Thymus (tissue), 14 donors: ENCODE measurements at places on chromosomes 7 and 10.
A peak's percentile ranks its signal among the peaks of the same experiment; 100 is the strongest.

GRCh38 chr10:132538790-132539421 lies 1.3 kb downstream of the INPP5A start:
- H3K27me3 ChIP-seq = no peaks in the 10 kb centered on the region
- DNase-seq = no peak
- peak overlapping the region; percentile 68 for H3K27ac ChIP-seq
- H3K36me3 ChIP-seq = peaks cover 2% of the 10 kb centered on the region
- peak overlapping the region; percentile 71 for H3K4me3 ChIP-seq

- H3K27me3 ChIP-seq = no peaks in the 10 kb centered on the region
- no peaks in the 10 kb centered on the region for H3K36me3 ChIP-seq
- no peak overlapping the region for H3K4me3 ChIP-seq
- DNase-seq = no peak
- peaks cover 4% of the 10 kb centered on the region for H3K4me1 ChIP-seq
- no peak overlapping the region for H3K27ac ChIP-seq
These were observed 2.5 kb upstream of the HNRNPF start for GRCh38 chr10:43411536-43411935.

GRCh38 chr10:37588299-37588698 lies 269.1 kb downstream of the ZNF248 start:
- no peak overlapping the region for H3K27ac ChIP-seq
- no peaks in the 10 kb centered on the region for H3K36me3 ChIP-seq
- DNase-seq = no peak
- H3K27me3 ChIP-seq = no peaks in the 10 kb centered on the region

DNA sequence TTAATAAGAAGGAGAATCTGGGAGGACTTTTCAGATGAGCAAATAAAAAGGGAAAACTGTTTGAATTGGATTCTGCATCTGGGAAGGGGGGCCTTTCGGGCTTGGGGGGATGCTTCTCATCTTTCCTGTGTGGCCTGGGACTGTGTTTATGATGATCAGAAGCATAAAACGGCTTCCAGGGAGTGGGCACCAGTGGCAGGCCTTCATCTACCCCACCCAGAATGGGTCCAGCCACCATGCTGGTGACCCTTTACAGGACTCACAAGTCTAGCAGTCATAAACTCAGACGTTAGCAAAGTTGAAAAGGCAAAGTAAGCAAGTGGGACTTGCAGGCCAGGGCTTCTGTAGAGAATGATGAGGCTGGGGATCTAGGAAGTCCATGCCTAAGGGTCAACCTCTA lies 198.3 kb upstream of the ZMIZ1 start:
- no peak overlapping the region for H3K4me3 ChIP-seq
- no peaks in the 10 kb centered on the region for H3K36me3 ChIP-seq
- H3K27me3 ChIP-seq = peaks cover 13% of the 10 kb centered on the region

DNA sequence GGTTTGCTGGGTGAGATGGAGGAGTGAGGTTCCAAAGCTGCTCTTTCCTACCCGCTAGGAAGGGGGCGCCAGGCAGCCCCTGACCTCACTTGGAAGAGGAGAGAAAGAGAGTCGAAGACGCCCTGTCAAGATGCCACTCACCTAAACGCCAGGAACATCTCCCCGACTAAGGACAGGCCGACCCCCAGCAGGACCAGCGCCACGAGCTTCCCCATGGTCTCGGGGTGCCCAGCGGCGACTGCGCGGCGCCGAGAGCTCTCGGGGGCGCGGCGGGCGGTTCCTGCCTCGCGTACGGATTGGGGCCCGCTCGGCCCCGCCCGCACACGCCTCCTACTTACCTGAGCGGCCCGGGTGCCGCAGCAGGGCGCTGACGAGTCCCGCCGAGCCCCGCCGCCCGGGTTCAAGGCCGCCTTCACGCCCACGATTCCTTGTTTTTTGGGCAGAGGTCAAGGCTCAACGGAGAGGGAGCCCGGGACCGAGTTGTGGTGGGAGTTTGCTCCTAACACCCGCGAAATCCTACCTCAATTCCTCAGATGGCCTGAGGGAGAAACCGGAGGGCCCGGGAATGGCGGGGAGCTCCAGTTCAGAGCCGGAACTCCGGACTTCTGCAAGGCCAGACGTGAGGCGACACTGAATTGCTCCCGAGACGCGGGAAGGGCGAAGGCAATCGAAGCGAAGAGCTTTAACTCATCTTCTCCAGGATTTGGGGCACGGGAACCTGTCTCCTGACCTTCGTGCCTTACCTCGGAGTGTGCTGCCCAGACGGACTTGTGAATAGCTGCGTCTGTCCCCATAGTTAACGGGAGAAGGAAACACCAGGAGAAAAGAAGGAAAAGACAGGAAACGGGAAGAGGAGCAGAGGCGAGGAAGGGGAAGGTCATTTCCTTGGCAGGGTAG lies at the start of gene PON3:
PON3 (minus strand) TSS at position 240 of the 897 bp plus-strand sequence; CDS start at position 215, 25 bp downstream.
- peak within 1 kb of the TSS; percentile 54 for H3K4me3 ChIP-seq
- H3K27me3 ChIP-seq = no peaks in the 10 kb centered on the region

GRCh38 chr7:92400013-92400412 lies 47.3 kb upstream of the GATAD1 start:
- H3K4me1 ChIP-seq = peaks cover 11% of the 10 kb centered on the region
- H3K27me3 ChIP-seq = no peaks in the 10 kb centered on the region
- no peak overlapping the region for H3K27ac ChIP-seq

- peak overlapping the region; percentile 88 for H3K27ac ChIP-seq
- no peak overlapping the region for H3K4me3 ChIP-seq
- DNase-seq = peak; percentile 71
These were observed 65.1 kb upstream of the MPP7 start for GRCh38 chr10:28367929-28368484.

DNA sequence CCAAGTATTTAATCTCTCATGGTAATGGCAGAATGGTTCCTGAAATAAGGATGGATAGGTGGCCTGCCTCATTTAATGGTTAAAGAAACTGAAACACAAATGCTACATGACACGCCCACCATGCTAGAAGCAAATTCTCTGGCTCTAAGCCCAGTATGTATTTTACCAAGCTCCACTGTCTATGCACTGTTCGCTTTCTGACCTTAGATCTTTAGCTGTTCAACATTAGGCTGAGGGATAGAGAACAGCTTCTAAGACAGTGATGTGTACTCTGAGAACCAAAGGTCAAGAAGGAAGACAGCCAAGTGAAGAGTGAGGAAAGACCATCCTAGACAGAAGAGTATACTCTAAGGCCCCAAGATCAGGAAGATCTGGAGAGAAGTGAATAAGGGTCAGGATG lies 26.6 kb downstream of the FAM3C start:
- no peak for DNase-seq
- no peak overlapping the region for H3K27ac ChIP-seq
- H3K27me3 ChIP-seq = no peaks in the 10 kb centered on the region
- H3K4me1 ChIP-seq = no peaks in the 10 kb centered on the region
- H3K36me3 ChIP-seq = peaks cover 12% of the 10 kb centered on the region

DNA sequence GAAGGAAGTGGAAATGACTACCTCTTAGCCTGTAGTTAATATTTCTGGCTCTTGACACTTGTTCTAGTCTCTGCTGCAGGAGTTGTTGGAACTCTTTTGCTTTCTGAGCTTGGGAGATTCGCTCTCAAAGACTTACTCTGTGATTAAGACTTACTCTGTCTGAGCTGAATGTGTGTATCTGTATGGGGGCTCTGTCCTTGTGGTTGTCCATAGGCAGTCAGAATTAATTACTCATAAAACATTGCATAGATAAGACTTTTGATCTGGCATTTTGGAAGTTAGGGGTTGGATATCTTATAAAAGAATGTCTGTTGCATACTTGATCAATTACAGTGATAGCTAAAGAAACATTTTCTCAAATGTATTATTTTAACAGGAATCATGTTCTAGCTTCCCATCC lies 199.2 kb upstream of the KIAA1217 start:
- H3K27ac ChIP-seq = no peak overlapping the region
- no peaks in the 10 kb centered on the region for H3K36me3 ChIP-seq
- no peak overlapping the region for H3K4me3 ChIP-seq
- H3K27me3 ChIP-seq = no peaks in the 10 kb centered on the region
- H3K4me1 ChIP-seq = no peaks in the 10 kb centered on the region
- no peak for DNase-seq

DNA sequence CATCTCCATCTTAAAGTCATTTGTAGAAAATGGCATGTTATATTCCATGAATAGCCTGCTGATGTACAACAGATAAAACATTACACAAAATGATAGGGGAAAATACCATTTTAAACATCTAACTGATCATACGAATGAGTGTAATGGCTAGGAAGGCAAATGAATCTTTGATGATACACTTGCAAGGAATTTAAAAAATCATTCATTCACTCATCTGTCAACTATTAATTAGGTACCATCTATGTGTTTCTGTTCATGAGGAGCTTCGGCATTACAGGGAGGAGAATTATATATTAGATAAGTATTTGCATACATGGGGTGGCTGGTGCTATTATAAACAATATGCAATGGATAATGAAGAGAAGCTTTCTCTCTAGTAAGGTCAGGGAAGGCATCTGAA lies 183.7 kb downstream of the CACNB2 start:
- H3K36me3 ChIP-seq = no peaks in the 10 kb centered on the region
- H3K4me3 ChIP-seq = no peak overlapping the region
- no peaks in the 10 kb centered on the region for H3K4me1 ChIP-seq

DNA sequence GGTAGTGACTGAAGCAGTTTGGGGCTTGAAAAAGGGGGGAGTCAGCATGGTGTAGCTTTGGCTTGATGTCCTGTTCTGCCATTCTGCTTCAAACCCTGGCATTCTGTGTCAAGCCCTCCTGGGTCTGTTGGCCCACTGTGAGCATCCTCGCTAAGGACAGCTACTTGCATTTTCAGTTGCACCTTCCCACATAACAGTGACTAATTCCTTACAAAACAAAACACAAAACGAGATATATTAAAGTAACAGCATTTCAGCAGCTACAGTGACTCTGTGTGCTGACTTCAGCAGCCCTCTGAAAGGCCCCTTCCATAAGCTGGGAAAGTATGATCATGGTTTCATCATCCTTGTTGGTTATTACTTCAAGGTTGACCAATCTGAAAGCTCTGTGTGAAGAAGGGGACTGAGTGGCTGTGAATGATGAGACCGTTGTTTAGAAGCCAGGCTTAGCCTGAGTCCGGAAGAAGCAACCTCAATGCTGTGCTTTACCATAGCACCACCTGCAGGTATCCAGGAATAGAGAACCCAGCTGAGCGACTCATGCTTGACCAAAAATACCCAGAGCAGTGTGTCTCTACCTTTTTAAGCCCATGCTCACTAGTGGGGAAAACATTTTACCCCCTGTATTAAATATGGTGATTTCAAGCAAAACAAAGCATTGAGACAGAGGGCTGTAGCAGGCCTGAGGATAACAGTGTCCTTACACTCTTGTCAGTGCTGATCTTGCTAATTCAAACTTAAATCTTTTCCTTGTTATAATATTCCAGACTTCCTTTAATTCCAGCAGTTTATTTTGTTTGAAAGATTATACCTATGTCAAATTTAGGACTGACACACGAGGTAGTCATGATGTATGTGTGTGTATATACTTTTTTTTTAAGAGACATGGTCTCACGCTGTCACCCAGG lies 42.6 kb upstream of the CC2D2B start:
- no peak overlapping the region for H3K27ac ChIP-seq
- DNase-seq = peak; percentile 61
- no peaks in the 10 kb centered on the region for H3K4me1 ChIP-seq
- no peak overlapping the region for H3K4me3 ChIP-seq
- no peaks in the 10 kb centered on the region for H3K27me3 ChIP-seq
- H3K36me3 ChIP-seq = no peaks in the 10 kb centered on the region

GRCh38 chr10:69088801-69089501 lies 1.0 kb downstream of the SRGN start:
- no peaks in the 10 kb centered on the region for H3K36me3 ChIP-seq
- H3K27ac ChIP-seq = peak overlapping the region; percentile 95
- H3K4me1 ChIP-seq = peaks cover 37% of the 10 kb centered on the region
- no peaks in the 10 kb centered on the region for H3K27me3 ChIP-seq
